Midbrain (tissue), 1 donor: ENCODE measurements at places on chromosomes 5 and 9.

- DNase-seq, result no peak
These were observed 112.8 kb upstream of the CTNND2 start for GRCh38 chr5:12017007-12017406.

GRCh38 chr5:160774666-160775315, 77.2 kb downstream of the ATP10B start:
- peak; percentile 69 for DNase-seq

GRCh38 chr5:83645936-83646335, 74.7 kb downstream of the HAPLN1 start:
- DNase-seq, result no peak

GRCh38 chr9:18605766-18606180, 131.8 kb downstream of the ADAMTSL1 start:
- DNase-seq, result no peak
